ENCODE measurements at places on chromosomes 12 and 14. TPM values are rescaled to one million over a fixed set of nuclear protein-coding genes. Genes with fewer than 3 reads are reported as not detected.

- DNase-seq: no peak
Observed at GRCh38 chr12:50032854-50033581, 7.7 kb upstream of the RACGAP1 start.

GRCh38 chr14:22530127-22530526 is 58.9 kb downstream of the DAD1 start:
- no peak for DNase-seq

MIP gene
- total RNA-seq: not detected

DNA sequence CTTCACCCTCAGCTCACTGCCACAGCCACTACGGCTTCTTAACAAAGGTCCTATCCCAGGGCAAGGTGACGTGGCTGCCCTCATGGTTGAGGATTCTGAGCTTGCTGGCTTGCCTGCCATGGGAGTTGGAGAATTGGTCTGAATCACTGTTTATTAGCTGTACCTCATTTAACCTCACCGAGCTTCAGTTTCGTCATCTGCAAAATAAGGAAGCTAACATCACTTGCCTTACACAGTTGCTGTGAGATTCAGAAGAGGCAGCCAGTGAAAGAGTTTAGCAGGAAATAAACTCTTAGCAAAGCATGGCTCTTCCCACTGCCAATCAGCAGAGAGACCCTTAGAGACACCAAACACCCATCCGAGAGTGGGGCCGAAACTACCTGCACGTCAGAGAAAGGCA is 90.1 kb upstream of the KCNA1 start:
- DNase-seq: no peak

- DNase-seq: no peak
Observed at GRCh38 chr12:3967556-3968160, 94.5 kb upstream of the PARP11 start.

DNA sequence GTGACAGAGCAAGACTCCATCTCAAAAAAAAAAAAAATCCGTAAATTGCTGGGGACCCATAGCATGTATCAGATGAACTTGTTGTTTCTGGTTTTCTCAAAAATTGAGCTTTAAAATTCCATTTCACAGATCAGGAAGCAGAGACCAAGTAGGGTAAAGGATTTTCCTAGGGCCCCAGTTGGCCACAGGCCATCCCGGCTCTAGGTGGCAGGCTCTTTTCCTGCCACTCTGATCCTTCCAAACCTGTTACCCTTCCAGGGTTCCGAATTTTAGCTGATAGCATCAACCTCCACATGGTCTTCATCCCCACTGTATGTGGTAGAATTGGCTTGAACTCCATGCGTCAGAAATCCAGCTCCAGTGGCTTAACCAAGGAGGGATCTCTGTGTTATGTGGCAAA is 36.1 kb upstream of the BDKRB2 start:
- DNase-seq: no peak

GRCh38 chr14:56149995-56150394 is 31.8 kb downstream of the PELI2 start:
- no peak for DNase-seq

PTGER2 gene
- 0.56 TPM for total RNA-seq

DNA sequence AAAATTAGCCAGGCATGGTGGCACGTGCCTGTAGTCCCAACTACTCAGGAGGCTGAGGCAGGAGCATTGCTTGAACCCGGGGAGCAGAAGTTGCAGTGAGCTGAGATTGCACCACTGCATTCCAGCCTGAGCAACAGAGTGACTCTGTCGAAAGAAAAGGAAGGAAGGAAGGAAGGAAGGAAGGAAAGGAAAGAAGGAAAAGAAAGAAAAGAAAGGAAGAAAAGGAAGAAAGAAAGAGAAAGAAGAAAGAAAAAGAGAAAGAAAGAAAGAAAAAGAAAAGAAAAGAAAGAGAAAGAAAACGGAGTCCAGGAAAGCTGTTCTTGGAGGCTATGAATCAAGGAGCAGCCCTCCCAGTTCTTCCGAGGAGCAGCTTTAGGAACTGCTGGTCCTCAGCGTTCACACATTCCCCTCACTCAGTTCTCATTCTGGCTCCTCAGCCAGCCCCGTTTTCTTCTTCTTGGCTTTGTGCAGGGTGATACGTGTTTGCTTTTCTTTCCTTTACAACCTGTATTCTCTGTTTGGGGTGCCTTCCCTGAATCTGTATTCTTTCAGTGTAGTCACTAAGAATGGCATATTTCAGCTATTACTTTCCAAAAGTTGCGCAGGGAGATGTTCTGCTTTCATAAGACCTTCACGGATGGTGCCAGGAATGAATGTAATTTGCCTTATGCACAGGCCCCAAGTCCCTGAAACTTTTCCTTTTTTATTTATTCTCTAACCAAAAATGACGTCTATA is 12.2 kb downstream of the FBXL14 start:
- DNase-seq: no peak

KRT6C gene
- not detected for total RNA-seq

FAM181A gene
- total RNA-seq: 0.40 TPM

- no peak for DNase-seq
Observed at GRCh38 chr12:24198070-24198469, 248.6 kb upstream of the SOX5 start.

TRPV4 gene
- total RNA-seq: not detected

GRCh38 chr14:81684696-81685095 is 151.0 kb upstream of the SEL1L start:
- no peak for DNase-seq

DNA sequence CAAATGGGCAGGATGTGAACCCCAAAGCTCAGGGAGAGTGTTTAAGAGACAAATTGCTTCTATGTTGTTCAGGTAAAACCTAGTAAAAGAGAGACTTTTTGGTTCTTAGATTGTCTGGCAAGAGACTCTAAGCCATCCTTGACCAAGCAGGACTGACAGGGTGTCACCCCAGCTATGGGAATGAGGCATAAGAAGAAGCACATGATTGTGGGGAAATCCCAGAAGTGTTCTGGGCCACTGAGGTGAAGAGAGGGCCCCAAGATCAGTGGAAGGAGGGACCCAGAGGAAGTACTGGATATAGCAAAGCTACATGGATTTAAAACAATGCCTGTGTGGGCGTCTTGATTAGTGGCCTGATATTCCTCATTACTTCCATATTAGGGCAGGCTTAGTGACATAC is 99.0 kb downstream of the SAMD4A start:
- DNase-seq: no peak

VWF gene
- 54.3 TPM for total RNA-seq

GRCh38 chr14:77343662-77344061 is 22.8 kb downstream of the GSTZ1 start:
- no peak for DNase-seq

CELA1 gene
- total RNA-seq: not detected

DNA sequence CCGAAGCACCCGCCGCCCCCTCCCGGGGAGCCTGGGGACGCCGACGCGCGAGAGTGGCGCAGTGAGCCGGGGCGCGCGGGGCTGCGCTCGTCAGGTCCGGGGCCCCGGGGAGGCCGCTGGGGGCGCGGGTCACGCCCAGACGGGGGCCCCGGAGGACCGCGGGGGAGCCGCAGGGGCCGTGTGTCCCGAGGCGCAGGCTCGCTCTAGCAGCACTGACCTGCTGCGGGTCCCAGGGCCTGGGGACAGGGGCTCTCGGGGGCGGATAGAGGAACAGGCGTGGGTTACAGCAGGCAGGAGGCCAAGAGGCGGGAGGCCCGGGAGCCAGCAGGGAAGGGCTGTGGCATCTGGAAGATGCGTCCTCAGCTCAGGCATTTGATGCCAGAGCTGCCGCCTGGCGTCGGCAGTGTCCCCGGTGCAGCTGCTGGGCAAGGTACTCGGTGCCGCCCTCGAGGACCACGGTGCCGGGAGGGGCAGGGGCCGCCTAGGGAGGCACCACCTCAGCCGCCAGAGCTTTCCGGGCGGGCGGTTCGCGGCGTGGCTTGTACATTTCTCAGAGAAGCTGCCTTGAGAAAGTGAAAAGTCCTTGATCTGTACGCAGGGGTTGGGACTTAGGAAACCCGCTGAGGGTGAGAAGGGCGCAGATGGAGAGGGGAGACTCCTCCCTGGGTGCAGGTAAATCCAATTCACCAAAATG is 1.2 kb downstream of the WNT5B start:
- DNase-seq: peak; percentile 71

- no peak for DNase-seq
Observed at GRCh38 chr14:73741876-73742519, 27.8 kb upstream of the PNMA1 start.

GRCh38 chr12:68780731-68781130 is 27.2 kb upstream of the MDM2 start:
- no peak for DNase-seq

NINJ2 gene
- total RNA-seq: 0.49 TPM

DNA sequence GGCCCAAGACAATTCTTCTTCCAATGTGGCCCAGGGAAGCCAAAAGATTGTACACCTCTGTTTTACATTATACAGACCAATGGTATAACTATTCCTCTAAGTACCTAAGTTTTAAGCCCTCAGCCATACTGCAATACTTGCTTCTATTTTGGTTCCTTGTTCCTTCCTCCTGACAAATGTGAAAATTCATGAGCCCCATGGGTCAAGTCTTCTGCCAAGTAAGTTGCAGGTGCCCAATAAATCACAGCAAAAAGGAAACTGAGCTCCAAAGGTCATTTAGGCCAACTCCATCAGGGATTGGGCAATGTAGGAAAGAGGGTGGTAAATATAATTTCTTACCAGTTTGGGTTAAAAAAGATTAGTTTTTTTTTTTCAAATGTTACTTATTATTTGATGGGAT is 57.7 kb upstream of the NPFF start:
- DNase-seq: no peak

DNA sequence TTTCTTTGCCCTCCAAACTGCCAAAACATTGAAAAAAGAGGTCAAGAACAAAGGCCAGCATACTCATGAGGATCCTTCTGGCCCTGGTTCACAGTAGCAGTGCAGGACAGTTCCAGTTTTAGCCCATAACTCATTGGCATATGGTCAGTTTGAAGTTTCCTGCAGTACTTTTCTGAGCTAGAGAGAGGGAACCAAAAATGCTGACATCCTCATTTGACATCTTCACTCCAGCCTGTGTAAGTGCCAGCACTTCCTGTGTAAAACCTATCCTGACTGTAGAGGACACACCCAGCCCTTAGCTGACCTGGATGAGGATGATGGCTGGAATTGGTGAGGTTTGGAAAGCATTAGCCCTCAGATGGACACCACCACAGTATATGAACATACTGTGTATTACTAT is 84.1 kb downstream of the FGD4 start:
- DNase-seq: no peak

PLEKHD1 gene
- 7.6 TPM for total RNA-seq

TAS2R30 gene
- 26.2 TPM for total RNA-seq

DNA sequence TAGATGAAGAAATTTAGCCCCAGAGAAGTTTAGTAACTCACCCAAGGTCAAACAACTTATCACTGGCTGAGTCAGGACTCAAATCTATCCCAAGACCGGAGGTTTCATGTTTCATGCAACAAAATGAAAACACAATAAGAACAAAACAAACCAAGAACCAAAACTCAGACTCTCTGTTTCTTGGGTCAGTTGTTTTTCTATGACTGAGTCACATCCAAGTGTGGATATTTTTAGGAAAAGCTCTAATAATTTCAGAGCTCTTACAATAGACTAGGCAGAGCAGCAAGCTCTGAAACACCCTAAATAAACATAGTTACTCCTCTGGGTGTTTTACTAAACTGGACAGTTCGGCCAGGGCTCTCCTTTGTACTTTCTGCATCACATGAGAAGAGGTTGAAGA is 87.6 kb upstream of the PRB2 start:
- peak; percentile 34 for DNase-seq

DNA sequence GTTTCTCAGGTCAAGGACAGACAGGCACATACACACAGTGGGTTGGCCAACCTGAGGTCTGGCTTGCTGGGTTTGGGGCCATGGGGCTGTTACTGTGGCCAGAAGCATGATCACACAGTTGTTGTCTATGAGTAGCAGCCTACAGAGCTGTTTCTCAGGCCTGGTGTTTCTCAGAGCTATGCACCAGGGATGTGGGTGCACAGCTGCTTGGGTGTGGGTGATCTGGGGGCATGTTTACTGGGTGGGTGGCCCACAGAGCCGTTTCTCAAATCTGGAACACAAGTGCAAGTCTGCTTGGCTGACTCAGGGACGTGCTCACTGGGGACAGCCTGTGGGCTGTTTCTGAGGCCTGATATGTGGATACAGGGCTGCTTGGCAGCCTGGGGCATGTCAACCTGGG is 23.1 kb upstream of the PALS1 start:
- DNase-seq: no peak

GRCh38 chr14:79643132-79643531 is 568.2 kb downstream of the DIO2 start:
- no peak for DNase-seq

DNA sequence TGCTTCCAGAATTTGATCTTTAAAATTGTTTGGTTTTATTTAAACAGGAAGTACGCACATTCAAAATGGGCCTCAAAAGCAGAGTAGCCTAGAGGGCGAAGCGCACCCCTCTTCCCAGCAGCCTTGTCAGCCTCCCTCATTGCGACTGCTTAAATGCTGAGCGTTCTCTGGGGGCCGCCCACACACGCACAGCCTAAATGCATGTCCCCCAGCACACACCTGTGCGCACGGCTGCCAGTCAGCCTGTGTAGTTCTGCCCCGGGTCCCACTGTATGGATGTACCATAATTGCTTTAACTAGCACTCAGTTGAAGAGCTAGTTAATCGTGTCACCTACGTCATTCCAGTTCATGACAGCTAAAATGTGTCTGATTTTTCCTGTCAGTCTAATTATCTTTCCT is 79.3 kb downstream of the TESC start:
- DNase-seq: no peak

DNA sequence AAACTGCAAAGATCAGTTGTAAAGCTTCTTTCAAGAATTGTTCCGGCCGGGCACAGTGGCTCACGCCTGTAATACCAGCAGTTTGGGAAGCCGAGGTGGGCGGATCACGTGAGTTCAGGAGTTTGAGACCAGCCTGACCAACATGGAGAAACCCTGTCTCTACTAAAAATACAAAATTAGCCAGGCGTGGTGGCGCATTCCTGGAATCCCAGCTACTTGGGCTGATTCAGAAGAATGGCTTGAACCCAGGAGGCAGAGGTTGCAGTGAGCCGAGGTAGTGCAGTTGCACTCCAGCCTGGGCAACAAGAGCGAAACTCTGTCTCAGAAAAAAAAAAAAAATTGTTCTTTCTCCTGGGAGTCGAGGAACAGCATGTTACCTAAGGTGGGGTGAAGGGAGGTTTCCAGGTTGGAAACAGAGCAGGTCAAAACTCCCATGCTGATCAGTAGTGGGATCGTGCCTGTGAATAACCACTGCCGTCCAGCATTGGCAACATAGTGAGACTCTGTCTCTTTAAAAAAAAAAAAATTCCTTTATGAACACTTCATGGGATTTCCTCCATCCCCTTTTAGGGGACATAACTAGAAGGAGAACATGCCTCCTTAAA is 13.9 kb downstream of the FBXO34 start:
- DNase-seq: peak; percentile 83

- DNase-seq: no peak
Observed at GRCh38 chr12:13004361-13004760, 4.3 kb upstream of the HEBP1 start.

- no peak for DNase-seq
Observed at GRCh38 chr12:103538397-103538796, 42.6 kb upstream of the C12orf42 start.

OR4K2 gene
- not detected for total RNA-seq

- no peak for DNase-seq
Observed at GRCh38 chr14:61328626-61329262, 7.4 kb downstream of the PRKCH start.

GRCh38 chr12:67889931-67890330 is 99.3 kb upstream of the IFNG-AS1 start:
- no peak for DNase-seq
